ENCODE measurements at places on chromosomes 11 and 22.

GRCh38 chr22:44702479-44703198, 635 bp downstream of the PRR5 start:
- DNase-seq, result peak; percentile 69

GRCh38 chr11:75420224-75421034, 12.6 kb downstream of the KLHL35 start:
- DNase-seq, result no peak

DNA sequence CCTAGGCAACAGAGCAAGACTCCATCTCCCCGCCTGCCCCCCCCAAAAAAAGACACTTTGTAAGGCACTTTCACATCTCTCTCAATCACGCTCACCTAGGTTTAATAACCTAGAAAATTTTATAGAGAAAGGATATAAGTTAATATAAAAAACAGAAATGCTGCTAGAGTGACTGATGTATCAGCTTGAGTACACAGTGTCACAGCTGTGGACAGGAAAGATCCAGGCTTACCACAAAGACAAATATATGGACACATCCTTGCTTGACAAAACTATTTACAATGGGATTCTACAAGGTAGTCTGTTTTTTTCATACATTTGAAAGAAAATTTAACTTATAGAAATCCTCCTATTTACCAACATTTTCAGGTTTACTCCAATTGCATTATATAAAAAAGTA, 96.7 kb downstream of the ABTB2 start:
- no peak for DNase-seq

- DNase-seq, result no peak
These were observed 75.5 kb downstream of the MICAL2 start for GRCh38 chr11:12185914-12186313.

- DNase-seq, result no peak
These were observed 181.6 kb upstream of the POU2AF2 start for GRCh38 chr11:111063726-111064517.

GRCh38 chr22:37526376-37526775, 7.2 kb upstream of the CARD10 start:
- no peak for DNase-seq

- peak; percentile 85 for DNase-seq
These were observed 19.3 kb downstream of the TSSC4 start for GRCh38 chr11:2419638-2420501.

- no peak for DNase-seq
These were observed 3.3 kb downstream of the SELENOM start for GRCh38 chr22:31103899-31104694.

GRCh38 chr11:7597620-7598019, 75.7 kb downstream of the CYB5R2 start:
- peak; percentile 87 for DNase-seq

- DNase-seq, result no peak
These were observed 138.7 kb upstream of the E2F8 start for GRCh38 chr11:19379465-19379864.

GRCh38 chr11:134514354-134514951, 102.4 kb upstream of the B3GAT1 start:
- DNase-seq, result peak; percentile 40

DNA sequence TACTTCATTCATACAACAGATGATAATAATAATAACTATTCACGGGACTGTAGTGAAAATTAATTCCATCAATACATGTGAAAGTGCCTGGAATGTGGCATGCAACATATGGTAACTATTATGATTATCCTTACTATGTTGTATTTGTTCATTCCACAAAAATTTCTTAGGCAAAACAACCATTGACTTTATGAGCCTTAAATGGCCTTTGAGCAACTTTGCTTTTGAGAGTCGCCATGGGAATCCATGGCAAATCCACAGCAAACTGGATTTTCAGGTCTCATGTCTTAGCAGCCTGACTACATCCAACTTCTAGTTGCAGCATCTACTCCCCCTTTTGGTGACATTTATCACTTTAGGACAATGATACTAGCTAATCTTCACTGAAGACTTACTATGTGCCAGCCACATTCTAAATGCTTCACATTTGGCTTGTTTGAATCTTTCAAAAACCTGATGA, 56.8 kb downstream of the SLC1A2 start:
- DNase-seq, result no peak

DNA sequence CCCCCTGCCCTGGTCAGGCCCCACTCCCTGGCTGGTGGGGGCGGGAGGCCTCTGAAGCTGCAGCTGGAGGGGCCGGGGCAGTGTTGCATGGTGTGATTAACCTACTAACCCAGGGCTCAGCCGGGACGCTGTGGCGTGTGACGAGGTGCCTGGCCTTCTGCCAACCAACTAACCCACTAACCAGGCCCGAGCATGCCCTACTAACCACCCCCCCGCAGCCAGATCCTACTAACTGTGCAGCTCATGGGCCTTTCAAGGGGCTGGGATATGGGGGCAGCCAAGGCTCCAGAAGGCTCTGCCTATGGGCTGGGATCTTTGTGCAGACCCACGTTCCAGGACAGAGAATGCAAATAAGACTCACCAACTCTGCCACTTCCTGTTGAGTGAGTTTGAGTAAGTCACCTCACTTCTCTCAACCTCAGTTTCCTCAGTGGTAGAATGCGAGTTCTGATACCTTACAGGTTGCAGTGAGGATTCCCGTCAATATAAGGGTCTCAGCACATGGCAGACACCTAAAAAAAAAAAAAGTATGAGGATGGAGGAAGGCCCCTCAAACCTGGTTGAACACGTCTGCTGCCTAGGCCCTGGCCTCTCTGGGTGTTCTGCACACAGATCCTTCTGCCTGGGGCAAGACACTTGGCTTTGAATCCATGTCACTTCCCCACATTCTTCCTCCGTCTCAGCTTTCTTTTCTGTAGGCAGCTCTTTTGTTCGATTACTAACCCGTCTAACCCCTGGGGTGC, 14.1 kb downstream of the MIAT start:
- no peak for DNase-seq

DNA sequence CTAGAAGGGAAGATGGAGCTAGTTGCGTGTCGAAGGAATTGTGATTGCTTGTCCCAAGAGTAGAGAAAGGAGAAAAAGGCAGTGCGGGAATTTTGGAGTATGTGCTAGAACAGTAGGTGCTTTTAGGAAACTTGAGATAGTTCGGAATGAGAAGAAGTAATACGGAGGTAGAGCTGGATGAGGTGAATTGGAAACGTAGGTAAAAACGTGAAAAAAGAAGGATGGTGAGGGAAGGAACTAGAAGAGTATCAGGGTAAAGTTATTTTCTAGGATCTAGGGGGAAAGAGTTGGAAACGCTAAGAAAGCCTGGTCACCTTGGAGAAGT, 1.4 kb downstream of the CEP57 start:
- no peak for DNase-seq

DNA sequence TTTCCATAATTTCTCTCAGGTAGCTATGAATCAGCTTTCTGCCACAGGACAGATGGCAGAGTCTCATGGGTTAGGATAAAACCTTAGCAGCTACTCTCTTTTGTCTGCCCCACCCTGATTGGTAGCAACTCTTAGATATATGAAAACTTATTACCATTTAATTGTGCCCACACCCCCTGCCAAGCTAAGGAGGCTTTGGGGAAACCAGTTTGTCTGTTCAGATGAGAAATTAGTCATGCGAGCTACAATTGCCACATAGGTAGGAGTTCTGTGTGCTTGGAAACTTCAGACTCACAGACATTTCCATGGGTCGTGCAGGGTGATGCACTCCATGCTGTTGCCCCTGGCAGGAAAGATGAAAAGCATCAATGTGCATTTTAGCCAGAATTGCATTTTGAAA, 39.9 kb downstream of the CD44 start:
- DNase-seq, result no peak

- DNase-seq, result no peak
These were observed 4.1 kb downstream of the SLC36A4 start for GRCh38 chr11:93193731-93194130.

GRCh38 chr22:21032037-21032867, at the start of gene SLC7A4:
Gene SLC7A4 (minus strand): TSS chr22:21032561. CDS start chr22:21031812, 749 bp downstream.
- DNase-seq, result peak; percentile 77

DNA sequence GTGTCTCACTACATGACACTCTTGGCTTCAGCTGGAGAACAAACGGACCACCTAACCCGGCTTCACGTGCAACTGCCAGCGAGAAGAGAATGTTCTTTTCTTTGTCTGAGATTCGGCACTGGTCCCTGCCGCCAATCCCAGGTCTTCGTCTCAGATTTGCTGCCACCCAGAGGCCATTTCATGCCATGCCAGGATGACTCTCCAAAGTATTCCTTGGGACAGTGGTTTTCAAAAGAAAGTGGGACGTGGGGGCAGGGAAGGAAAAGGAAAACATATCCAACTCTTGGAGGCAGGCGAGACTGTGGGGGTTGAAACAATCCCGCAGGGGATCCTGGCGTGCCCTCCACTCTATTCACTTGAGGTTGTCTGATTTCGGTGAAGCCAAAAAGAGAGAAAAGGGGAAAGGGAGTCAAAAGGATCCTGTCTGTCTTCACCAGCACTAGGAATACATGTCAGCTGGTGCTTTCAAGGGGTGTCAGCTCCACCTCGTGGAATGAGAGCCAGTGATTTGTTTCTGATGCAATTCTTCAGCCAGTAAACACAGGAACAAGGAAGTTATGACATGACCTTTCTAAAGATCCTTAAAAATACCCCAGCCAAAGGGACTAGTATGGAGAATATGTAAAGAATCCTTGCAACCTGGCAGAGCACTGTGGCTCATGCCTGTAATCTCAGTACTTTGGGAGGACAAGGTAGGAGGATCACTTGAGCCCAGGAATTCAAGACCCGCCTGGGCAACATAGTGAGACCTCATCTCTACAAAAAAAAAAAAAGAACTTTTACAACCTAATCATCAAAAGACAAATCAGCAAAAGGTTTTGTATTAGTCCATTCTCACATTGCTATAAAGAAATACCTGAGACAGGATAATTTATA, 41.0 kb upstream of the APLNR start:
- DNase-seq, result peak; percentile 92

GRCh38 chr11:11533057-11533456, 88.7 kb downstream of the GALNT18 start:
- no peak for DNase-seq

GRCh38 chr11:8721609-8722500, 39.3 kb downstream of the RPL27A start:
- DNase-seq, result peak; percentile 85

DNA sequence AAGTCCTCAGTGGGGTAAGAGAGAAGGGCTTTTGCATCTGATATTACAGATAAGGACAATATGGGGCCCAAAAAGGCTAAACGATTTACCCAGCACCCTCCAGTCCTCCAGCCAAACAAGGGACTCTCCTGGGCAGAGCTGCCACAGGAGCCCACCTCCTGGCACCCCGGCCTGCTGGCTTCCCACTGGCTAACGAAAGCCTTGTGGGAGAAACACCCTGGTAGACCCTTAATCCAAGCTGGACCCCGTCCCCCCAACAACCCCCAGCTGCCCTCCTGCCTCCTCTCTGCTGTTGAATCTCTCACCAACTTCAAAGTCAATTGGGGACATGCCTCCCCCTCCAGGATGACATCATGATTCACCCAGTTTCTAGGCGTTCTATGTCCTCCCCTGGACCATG, 10.8 kb downstream of the C1QTNF6 start:
- DNase-seq, result no peak

GRCh38 chr11:39541945-39542351, 1917.5 kb downstream of the LRRC4C start:
- DNase-seq, result peak; percentile 97

DNA sequence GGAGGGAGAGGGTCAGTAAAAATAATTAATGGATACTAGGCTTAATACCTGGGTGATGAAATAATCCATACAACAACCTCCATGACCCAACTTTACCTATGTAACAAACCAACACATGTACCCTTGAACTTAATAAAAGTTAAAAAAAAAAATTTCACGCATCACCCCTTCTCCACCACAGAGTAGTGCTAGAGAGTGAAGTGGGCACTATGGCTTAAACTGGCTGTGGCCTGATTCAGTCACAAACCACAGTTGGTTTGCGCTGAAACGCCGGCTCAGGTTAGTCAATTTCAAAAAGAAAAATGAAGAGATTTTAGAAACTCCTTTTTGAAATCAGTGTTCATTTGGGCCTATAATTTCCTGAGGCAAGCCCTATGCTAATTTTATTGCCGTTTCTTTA, 144.3 kb downstream of the TRPC6 start:
- DNase-seq, result no peak

- DNase-seq, result no peak
These were observed 20.1 kb upstream of the SORL1 start for GRCh38 chr11:121431820-121432526.

- peak; percentile 71 for DNase-seq
These were observed 81.7 kb upstream of the PRR5 start for GRCh38 chr22:44620129-44620840.

- peak; percentile 75 for DNase-seq
These were observed 1.5 kb downstream of the SLC35F2 start for GRCh38 chr11:107856981-107857517.

DNA sequence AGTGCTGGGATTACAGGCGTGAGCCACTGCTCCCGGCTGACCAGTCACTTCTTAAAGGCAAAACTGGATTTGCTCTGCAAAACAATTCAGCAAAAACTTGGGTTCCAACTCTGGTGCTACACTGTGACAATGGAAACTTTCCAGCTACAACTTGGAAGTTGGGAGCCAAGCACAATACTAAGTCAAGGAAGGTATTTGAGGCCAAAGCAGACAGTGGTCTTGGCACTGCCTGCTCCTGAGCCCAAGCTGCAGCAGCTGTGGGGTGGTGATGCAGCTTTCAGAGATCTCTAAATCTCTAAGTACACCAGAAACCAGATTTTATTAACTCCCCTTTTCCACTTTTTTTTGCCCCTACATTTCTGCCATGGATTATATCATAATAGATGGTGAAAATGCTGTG, 17.5 kb downstream of the ADM start:
- DNase-seq, result no peak

DNA sequence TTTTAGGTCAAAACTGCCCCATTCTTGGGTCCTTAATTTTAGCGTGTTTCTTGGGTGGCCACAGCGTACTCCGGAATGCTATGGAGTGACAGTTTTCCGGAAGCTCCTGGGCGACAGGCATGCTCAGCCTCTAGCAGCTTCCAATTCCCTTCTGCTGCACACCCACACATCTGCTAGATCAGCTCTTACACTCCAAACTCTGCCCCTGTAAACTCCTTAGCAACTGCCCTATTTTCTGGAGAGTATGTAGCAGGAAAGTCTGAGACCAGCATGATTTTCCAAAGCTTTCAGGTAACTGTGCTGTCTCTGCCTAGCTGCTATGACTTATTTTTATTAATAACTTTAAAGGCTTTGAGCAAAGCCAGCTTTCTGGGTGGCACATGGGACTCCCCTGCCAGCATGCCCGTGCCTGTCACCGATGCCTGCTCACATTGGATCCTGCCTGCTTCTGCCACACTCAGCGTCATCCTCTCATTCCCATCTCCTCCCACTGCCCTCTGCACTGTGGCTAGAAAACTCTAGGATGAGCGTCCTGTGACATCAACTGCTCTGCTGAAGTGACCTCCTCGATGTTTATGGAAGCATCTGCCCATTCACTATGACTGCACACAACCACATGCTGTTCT, 17.3 kb downstream of the TOLLIP start:
- DNase-seq, result no peak

GRCh38 chr11:44978274-44978960, 27.7 kb upstream of the TP53I11 start:
- DNase-seq, result no peak

Measured in islet precursor cell (in vitro differentiated cells).